CD4-positive, alpha-beta T cell (primary cell): ENCODE measurements at places on chromosomes 13 and 19. TPM values are rescaled to one million over a fixed set of nuclear protein-coding genes. Genes with fewer than 3 reads are reported as not detected.

DNA sequence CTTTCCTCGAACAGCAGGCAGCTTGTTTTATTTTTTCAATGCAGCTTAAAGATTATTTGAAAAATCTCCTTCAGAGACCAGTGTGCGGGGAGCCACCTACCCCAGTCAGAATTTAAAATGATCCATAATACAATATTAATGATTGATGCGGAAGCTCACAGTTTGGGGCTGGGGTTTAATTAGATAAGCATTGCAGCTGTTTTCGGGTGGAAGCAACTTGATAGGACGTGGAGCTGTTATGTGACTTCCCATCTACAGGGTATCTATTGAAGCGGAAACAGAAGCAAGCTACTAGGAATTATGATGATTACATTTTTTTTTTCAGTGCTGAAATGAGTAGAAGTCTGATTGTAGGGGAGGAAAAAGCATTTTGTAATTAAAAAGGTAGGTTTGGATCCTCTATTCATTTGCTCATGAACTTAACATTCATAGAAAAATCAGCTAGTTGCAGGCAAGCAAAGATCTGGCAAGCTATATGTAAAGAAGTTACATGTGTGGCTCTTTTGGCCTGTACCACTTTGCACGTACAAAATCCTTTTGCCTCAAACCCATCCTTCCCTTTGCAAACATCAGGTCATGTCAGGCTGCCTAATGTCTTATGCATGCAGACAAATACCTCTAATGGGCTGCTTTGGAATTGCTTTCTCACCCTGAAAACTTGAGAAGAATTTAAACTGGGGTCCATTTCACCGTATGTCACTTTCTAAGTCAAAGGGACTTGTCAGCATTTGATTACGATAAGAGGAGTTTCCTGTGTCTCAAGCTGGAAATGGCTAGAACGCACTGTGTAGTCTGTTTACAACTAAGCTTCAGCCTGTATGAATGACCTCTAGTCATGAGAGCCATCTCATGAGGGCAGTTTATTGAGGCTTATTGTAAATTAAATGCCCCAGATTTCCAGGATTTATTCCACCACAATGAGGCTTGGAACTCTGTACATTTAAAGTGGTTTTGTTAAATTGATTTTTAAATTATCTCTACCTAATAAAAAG is 267.1 kb upstream of the TMTC4 start:
- no peak for DNase-seq

DNA sequence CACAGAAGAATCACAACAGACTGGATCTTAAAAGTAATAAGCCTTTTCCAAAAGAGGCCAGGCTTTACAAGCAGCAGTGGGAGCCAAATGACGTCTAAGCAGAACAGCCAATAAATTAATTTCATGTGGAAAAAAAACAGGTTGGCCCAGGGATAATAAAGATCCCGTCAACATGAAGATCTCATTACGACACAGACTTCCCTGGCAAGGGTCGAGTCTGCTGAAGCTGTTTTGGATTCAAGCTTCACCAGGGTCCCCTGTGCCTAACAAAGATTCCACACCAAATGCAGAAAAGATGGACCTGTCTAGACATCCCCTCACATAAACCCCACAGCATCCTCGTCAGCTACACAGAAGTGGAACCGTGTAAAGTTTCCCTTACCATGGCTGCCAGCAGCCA is 215.1 kb upstream of the ZNF507 start:
- DNase-seq, result no peak

DNA sequence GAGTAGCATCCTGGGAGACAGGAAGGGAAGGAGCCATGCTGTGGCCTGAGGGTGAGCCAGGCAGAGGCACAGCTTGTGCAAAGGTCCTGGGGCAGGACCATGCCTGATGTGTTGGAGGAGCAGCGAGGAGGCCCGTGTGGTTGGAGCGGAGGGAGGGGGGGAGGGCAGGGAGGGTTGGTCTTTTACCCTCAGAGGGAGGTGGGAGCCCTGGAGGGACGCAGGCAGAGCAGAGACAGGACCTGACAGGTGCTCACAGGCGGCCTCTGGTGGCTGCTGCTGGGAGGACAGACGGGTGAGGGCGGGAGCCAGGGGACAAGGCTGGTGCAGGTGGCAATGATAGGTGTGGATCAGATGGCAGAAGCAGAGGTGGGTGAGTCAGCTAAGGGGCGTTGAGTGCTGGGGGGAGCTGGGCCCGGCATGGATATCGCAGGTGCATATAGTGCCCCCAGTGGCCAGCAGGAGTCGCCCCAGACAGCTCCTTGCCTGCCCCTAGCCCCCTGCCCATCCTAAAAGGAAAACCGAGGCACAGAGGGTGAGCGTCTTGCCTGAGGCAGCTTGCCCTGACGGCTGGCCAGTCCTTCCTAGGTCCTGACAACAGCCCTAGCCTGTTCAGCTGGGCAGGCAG is 9.8 kb upstream of the GNA15 start:
- DNase-seq, result peak; percentile 67

- no peak for DNase-seq
Observed at GRCh38 chr19:3041327-3041726, 12.2 kb upstream of the TLE2 start.

BAX gene
- 60.4 TPM for total RNA-seq

COPE gene
- total RNA-seq, result 143 TPM

PLA2G4C gene
- 1.9 TPM for total RNA-seq

COMMD6 gene
- total RNA-seq, result 211 TPM

ATP4B gene
- total RNA-seq, result not detected

DNA sequence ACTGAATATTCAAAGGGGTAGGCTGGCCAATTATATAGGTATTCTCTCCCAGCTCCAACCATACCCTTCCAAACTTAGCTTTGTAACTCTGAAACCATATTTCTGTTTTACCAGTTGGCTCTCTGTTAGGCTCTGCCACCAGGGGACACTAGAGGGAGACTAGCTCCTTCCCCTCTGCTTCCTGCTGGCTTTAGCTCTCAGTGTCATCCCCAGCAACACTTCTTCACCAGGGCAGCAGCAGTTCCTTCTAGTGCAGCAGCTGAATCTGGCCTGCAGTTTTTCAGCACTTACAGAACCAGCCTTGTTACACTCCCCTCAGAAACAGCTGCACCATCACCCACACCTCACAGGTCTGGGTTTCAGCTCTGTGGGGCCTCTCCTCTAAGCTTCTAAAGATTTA is 51.0 kb upstream of the DOCK9 start:
- peak; percentile 64 for DNase-seq

DNA sequence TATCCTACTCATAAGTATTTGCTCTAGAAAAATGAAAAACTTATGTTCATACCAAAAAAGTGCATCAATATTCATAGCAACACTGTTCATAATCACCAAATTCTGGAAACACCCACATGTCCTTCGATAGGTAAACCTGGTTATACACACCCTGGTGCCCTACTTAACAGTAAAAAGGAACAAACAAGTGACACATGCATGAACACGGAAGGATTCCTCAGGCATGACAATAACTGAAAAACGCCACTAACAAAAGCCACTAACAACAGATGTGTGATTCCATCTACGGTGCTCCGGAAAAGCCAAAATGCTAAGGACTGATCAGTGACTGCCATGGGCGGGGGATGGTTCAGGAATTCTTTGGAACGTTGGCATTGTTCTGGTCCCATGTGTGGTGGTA is 65.5 kb downstream of the STK24 start:
- no peak for DNase-seq

LAIR1 gene
- 12.3 TPM for total RNA-seq

GRCh38 chr19:15093001-15093400 is 11.0 kb downstream of the OR1I1 start:
- DNase-seq, result no peak

GRCh38 chr19:32824916-32825608 is 44.5 kb downstream of the SLC7A9 start:
- DNase-seq, result no peak

DNA sequence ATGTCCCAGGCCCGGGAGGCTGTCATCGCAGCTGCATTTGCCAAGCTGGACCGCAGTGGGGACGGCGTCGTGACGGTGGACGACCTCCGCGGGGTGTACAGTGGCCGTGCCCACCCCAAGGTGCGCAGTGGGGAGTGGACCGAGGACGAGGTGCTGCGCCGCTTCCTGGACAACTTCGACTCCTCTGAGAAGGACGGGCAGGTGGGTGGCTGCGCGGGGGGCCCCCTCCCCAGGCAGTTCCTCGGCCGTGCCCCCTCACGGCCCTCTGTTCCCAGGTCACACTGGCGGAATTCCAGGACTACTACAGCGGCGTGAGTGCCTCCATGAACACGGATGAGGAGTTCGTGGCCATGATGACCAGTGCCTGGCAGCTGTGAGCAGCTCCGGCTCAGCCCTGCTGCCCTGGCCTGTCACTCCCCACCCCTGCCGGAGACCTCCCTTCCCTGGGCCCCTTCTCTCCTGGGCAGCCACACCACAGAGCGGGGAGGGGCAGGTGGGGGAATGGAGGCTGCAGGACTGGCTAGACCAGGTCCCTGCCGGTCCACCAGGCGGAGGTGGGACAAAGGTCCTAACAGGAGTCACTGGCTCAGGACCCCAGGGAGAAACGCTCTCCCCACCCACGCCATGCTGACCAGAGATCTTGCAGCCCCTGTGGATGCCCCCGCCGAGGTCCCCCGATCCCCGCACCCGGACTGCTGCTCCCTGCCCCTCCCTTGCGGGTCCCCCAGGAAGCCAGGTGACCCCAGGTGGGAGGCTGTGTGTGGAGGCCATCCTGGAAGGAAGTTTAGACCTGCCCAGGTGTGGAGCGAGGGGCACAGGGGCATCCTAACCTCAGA is 1.1 kb downstream of the CAPS start:
- no peak for DNase-seq

STK11 gene
- total RNA-seq, result 53.0 TPM

- DNase-seq, result no peak
Observed at GRCh38 chr13:43319617-43320444, 296.4 kb downstream of the DNAJC15 start.

GRCh38 chr19:33346665-33347064 is 26.8 kb upstream of the CEBPG start:
- no peak for DNase-seq

DNA sequence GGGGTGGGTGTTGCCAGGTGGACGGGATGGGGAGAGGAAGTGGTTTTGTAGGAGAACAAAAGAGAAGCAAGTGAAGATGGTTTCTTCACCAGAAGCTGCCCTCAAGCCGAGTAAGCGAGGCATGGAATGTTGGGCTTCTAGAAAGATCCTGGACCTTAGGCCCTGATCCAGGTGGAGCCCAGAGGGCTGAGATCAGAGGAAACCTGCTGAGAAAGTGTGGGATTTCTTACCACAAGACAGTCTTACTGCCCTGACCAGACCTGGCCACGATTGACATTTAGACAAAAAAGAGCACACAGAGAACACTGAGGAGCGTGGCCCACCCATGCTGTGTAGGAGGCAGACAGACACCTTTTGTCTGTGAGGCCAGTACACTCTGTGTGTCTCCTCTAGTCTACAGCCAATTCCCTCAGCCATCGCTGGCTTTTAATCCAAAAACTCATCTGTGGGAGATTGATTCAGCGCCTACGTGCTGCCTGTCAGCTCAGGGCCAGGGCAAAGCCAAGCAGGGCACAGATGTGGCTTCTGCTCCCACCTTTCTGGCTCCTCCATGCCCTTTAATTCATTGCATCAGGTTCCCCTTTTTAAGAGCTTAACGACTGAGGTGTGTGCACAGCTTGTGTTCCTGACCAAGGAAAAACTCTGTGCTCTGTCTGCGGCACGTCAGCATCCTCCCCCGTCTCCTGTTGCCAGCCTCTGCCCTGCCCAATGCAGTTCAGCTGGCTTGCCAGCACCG is 123.3 kb downstream of the AKAP11 start:
- DNase-seq, result no peak

CEACAM20 gene
- not detected for total RNA-seq

GRCh38 chr19:36527341-36527740 is 730 bp downstream of the ZNF260 start:
- DNase-seq, result no peak

GRCh38 chr13:44810061-44810840 is 179.0 kb downstream of the NUFIP1 start:
- no peak for DNase-seq

PSG7 gene
- total RNA-seq, result not detected

GSX1 gene
- total RNA-seq, result not detected

CYP4F8 gene
- not detected for total RNA-seq

DNA sequence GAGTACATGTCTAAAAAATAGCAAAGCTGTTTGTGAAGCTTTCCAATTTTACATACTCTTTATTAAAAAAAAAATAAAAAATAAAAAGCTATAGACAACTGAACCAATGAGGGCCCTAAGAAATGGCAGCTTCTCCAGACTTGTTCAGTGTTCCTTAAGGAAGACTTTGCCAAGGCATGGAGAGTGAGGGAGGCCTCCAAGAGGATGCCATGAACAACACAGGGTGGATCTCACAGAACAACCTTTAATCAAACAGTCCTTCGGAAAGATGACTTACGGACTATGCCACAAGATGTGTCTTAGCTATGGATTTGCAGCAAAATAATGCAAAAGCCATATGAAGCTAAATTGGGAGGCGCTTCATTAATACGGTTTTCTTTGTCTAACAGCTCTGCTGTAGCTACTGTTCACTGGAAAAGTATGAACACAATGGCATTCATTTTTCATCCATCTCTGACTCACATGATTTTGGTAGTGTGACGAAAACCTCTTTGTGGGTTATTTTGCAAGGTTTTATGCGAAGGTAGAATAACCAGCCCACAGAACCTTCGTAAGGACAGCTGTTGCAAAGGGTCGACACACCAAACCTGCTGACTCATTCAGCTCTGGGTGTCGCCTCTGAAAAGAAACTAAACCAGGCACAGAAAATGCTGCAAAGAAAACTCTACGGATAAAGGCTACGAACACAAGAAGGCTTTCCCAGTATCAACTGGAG is 27.7 kb downstream of the EFNB2 start:
- no peak for DNase-seq

NOVA2 gene
- total RNA-seq, result not detected

IFNL4 gene
- total RNA-seq, result not detected

DNA sequence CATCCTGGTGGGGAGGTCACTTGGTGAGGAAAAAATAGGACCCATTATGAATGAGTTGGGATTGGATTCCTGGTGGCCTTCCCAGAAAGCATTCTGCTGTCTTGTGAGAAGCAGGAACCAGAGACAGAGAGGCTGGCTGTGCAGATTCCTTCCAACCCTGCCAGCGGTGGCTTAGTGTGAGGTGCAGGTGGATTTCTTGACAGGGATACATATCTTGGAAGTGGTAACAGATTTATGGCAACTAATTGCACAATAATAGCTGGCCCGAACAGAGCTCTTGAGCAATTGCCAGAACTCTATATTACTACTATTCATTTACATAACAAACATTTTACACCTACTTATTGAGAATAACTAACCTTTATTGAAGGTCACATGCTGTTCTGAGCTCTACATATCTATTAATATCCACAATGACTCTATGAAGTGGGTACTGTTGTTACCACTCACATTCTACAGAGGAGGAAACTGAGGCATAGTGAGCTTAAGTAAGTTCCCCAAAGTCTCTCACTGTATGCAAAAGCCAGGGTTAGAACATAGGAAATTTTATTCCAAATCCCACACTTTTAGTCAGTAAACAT is 173.9 kb upstream of the SERP2 start:
- DNase-seq, result no peak

GRCh38 chr13:50119591-50119990 is 104.3 kb downstream of the KCNRG start:
- no peak for DNase-seq
